Glutamatergic neuron (in vitro differentiated cells): ENCODE measurements at places on chromosomes 2 and 18.

DNA sequence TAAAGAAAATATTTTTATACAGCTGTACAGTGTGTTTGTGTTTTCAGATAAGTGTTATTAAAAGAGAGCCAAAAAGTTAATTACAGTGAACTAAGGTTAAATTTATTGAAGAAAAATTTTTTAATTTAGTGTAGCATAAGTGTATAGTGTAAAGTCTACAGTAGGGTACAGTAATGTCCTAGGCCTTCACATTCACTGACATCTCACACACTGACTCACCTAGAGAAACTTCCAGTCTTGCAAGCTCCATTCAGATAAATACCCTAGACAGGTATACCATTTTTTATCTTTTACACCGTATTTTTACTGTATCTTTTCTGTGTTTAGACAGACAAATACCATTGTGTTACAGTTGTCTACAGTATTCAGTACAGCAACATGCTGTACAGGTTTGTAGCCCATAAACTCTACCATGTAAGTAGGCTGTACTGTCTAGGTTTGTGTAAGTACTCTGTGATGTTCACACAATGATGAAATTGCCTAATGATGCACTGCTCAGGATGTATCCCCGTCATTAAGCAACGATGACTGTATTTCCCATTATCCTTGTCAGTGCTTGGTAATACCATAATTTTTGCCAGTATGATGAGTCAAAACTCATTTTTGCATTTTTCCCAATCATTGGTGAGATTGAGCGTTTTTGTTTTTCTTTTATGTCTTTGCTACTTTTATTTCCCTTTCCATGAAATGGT lies 48.2 kb upstream of the B3GNT2 start:
- DNase-seq: no peak

DNA sequence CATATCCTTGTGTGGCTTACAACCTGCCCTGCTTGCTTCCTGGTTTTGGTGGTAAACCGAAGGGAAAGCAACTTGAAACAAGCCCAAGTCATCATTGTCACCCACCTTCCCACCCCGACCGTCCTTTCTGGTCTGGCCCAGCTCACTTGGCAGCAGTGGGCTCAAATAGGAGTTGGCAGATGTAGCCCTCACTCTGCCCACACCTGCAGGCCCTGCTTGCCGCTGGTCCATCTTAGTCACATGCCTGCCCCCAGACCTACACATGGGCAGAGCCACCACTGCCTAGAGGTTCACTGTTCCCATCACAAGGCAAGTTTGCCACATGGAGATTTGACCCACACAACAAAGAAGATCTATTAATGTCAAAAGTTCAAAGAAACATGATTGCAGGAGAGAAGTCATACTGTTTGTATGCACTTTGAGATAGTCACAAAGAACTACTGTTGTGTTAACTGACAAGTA lies 9.3 kb downstream of the EIPR1 start:
- no peak for DNase-seq

DNA sequence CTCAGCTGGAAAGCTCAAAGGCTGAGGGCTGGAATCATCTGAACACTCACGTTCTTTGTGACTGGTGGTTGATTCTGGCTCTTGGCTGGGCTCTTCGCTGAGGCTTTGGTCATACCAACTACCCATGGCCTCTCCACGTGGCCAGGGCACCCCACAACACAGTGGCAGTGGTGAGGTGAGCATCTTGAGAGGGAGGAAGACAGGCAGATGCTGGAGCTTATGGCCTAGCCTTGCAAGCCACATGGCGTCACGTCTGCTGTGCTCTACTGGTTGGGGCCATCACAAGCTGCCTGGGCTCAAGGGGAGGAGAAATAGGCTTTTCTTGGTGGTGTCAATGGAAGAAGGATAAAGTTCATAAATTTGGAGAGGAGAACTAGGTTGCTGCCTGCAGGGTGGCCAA lies 19.6 kb downstream of the LPIN1 start:
- DNase-seq: no peak

DNA sequence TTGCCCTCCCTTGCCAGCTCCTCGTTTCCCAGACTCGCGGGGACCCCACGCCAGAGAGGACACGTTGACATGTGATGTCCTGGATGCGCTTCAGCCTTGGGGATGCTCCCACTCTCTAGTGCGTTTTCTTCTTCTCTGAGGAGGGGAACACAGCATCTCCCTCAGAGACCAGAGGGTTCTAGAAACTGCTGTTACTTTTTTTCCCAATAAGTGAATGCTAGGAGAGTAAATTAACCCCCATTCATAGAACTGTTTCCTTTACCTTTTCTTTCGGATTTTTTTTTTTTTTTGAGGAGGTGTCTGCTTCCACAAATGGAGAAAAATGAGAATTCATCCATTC lies 370 bp upstream of the EFEMP1 start:
- no peak for DNase-seq

GRCh38 chr2:214934006-214934405 lies 124.5 kb upstream of the BARD1 start:
- DNase-seq: no peak

GRCh38 chr2:63008838-63009237 lies 41.8 kb upstream of the OTX1 start:
- no peak for DNase-seq

DNA sequence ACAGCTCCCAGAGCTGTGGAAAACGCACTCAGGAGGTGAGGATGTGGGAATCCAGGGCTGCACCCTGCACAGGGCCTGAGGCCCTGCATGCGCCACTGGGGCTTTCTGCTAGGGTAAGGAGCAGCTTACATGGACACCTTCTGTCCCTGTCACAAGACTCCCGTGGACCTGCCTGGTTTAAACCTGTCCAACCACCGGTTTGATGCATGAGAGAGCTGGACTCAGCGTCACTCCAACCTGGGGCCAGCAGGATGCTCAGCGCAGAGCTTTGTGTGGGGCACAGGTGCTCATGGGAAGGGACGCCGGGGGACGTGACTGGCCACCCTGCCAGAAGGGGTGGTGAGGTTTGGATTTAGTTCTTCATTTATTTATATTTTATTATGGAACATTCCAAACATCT lies 24.2 kb downstream of the SNORC start:
- no peak for DNase-seq

- no peak for DNase-seq
Observed at GRCh38 chr2:236252602-236253001, 11.6 kb downstream of the ASB18 start.

- DNase-seq: no peak
Observed at GRCh38 chr2:233690444-233690843, 2.2 kb upstream of the UGT1A6 start.

GRCh38 chr2:25453199-25453905 lies 111.6 kb upstream of the DNMT3A start:
- no peak for DNase-seq

DNA sequence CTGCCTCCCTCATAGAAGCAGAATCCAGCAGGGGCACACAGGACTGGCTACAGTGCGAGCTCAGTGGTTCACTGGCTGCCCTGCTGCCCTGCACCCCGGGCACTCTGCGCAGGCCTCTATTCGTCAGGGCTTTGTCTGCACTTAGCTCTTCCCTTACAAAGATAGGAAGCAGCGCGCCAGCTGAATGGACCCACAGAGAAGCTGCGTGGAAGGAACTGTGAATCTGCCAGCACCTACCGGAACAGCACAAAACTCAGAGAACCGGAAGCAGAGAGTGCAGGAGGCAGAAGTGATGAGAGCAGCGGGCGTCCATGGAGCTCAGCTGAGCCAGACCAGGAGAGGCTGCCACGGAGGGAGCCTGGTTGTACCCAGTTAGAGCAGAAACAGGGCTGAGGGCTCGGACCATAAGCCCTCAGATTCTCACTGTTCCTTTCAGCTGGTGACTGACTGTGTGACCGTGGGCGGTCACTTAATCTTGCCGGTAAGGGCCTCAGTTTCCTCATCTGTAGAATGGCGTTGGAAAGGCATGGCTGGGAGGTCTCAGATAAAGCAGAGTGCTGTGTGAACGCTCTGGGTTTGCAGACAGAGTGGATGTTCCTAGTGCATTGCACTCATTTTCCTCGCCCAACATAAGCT lies 23.1 kb upstream of the SLC66A3 start:
- no peak for DNase-seq

- DNase-seq: no peak
Observed at GRCh38 chr2:43220760-43221123, 5.7 kb downstream of the ZFP36L2 start.

DNA sequence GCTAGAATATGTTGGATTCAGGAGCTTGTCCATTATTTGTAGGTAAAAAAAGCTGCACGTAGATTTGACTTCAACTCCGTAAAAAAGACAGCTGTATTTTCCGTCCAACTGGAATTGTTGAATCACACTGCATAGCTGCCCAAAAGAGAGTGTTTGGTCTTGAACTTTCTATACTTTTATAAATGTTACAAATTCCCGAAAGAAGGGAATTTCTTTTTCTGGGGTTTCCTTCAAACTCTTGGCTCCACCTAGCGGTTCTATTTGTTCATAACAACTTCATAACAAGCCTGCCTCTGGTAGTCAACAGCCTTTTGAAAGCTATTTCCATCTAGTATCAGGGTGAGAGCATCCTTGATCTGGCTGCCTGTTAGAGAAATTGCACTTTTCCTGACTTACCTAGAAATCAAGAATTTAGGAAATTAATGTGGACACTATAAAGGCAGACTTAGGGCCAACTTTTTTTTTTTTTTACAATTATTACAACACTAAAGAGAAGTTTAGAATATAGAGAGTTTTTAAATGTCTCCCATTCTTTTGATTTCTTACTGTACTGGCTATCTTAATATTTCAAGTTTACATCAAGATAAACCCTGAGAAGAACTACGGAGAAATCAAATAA lies 48.1 kb downstream of the TMEM185B start:
- no peak for DNase-seq

DNA sequence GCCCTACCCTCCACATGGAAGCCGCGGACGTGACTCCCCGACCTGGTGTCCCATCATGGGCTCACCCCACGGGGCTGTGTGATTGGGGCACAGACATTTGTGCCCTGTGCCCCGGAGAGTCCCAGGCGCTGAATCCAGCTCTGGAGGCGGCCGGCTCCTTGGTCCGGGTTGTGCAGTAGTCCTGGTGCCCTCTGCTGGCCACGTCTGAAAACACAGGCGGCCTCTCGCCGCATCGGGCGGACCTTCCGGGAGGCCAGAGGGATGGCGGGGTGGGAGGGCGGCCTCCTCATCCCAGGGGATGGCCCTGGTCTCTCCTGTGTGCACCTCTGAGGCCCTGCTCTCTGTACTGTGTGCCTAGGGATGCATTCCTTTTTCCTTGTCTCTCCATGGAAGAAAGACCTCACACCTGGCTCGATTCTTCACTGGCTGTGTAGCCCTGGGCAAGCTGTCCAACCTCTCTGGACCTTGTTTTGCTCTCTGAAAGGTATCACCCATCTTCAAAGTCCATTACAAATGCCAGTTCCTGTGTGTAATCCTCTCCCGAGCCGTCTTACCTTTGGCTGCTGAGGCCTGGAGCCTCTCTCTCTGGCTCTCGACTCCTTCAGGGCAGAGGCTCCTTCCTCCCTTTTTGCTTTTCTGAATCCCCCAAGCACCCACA lies 27.6 kb downstream of the CELF4 start:
- DNase-seq: peak; percentile 93

DNA sequence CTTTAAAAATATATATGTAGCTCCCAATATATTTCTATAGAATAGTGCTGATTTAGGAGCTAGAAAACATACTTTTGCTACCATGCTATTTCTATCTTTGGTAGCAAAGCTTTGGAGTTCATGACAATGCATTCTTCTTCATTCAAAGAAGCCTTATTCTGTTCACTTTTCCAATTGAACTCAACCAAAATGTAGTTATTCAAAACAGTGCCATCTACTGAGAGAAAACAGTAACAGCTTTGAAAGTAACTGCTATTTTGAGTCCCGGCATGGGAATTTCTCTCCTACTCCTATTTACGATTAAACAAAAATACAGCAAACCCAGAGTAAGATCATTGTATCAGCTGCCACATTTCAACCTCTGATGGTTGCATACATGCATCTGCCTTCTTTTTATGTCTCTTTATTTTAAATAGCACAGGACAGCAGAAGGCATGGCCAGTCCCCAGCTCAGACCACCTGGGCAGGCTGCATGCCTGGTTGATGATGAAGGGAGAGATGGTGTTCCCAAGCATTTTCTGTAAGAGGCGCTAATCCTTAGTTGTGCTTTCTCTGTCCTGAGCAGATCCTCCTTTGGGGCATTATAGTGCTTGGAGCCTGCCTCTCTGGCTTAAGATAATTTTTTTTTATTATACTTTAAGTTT lies 69.7 kb upstream of the SULT1C3 start:
- DNase-seq: no peak

GRCh38 chr2:233593201-233593600 lies 24.2 kb upstream of the UGT1A8 start:
- DNase-seq: no peak

DNA sequence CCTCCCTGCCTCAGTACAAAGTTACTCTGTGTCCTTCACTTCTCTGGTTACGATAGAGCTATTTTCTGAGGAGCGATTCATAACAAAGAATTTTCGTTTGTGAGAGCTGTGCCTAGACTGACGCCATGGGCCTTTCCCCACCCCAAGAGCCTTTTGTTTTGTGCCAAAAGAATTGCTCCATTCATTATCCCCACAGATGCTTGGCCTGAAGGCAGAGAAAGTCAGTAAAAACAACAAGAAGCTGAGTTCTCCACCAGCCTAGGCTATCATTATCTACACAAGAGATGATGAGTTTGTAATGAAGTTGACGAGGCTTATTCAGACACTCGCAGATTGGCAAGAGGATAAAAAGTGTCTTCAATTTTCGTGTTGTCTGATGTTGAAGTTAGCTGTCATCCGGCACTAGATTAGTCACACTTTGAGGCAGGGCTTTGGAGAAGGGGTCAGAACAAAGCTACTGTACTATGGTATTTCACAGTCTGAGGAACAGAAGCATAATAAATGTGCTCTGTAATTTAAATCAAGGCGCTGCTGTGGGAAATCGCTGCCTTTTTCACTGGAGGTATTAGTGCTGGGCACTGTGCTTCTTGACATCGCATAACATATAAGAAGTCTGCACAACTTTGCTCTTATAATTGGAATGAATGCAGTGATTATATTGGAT lies 278.4 kb upstream of the FIGN start:
- no peak for DNase-seq

- DNase-seq: no peak
Observed at GRCh38 chr2:47437287-47437686, 34.3 kb downstream of the MSH2 start.

DNA sequence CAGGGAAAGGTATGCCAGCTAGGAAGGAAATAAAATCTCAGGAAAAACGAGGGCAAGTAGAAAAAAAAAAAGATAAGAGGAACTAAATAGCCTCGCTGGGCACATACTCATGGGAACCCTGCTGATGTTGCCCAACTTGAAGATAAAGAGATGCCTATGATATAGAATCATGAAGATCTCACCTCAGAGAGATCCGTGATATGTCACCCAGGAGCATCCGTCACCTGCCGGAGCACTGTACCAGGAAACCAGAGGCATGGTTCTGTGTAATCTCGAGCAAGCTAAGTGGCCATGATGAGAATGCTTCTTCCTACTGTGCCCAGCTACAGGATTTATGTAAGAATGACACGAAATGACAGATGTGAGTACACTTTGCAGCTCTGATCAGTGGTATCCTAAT lies 40.0 kb downstream of the CYP1B1 start:
- DNase-seq: no peak

DNA sequence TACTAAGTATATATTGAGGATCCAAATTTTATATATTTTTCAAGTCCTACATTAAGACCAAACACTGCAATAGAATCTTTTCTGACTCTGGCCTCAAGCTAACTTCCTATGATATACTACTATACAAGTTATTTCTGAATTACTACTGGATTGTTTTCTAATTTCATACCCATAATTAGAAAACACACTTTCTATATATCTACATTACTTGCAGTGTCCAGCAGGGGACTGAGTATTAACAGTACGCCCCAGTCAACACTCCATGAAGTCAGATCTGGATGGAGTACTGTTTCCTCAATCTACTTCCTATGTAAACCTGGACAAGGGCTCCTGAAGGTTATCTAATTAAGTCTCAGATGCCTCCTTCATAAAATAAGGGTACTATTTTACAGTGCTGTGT lies 26.5 kb downstream of the RMP24 start:
- no peak for DNase-seq
